ENCODE measurements at places on chromosomes 11 and 22.
A peak's percentile ranks its signal among the peaks of the same experiment; 100 is the strongest.

DNA sequence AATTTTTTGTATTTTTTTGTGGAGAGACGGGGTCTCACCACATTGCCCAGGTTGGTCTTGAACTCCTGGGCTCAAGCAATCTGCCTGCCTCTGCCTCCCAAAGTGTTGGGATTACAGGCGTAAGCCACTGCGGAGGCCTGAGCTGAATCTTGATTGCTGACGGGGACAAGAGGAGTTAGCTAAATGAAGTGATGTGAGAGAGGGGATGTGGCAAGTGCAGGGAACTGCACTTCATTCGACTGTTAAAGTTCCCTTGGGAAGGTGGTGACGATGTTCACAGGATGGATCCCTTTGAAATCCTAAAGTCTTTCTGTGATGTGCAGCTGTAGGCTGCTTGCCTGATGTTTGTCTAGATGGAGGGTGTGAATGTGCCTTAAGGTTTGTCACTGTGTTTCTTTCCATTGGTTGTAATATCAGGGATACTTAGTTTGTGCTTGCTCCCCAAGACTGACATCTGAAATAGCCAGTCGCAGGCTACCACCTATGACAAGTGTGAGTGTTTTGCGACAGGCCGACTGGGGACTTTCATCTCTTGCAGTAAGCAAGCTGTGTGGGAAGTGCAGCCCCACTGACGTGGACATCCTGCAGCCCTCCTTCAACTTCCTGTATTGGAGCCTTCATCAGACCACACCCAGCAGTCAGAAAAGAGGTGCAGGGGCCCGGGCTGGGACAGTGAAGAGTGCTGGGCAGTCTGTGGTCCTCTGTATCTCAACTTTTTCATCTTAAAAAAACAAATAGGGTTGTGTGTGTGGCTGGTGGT, 19.6 kb upstream of the CCDC134 start:
- peak; percentile 49 for DNase-seq

DNA sequence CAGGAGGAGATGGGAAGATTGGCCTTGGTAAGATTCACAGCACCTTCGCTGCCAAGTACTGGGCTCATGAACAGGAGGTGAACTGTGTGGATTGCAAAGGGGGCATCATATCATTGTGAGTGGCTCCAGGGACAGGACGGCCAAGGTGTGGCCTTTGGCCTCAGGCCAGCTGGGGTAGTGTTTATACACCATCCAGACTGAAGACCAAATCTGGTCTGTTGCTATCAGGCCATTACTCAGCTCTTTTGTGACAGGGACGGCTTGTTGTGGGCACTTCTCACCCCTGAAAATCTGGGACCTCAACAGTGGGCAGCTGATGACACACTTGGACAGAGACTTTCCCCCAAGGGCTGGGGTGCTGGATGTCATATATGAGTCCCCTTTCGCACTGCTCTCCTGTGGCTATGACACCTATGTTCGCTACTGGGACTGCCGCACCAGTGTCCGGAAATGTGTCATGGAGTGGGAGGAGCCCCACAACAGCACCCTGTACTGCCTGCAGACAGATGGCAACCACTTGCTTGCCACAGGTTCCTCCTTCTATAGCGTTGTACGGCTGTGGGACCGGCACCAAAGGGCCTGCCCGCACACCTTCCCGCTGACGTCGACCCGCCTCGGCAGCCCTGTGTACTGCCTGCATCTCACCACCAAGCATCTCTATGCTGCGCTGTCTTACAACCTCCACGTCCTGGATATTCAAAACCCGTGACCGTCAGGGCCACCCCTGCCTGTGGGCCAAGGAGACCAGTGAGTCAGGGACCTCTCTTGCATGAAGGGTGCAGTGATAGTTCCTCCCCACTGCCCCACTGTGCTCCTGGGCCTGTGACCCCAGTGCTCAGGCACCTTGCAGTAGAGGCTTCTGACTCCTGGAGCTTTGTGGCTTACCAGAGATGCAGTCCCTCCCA, 83.6 kb downstream of the BCR start:
- no peak for DNase-seq

DNA sequence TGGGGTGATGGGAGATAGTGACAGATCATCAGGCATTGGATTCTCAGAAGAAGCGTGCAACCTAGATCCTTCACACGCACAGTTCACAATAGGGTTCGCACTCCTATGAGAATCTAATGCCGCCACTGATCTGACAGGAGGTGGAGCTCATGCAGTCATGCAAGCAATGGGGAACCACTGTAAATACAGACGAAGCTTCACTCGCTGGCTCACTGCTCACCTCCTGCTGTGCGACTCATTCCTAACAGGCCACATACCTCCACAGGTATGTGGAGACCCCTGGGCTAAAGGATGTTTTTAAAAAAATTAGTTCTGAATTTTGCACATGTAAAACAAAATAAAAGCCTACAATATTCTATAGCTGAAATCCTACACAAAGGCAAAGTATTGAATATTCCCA, 20.5 kb upstream of the TEAD1 start:
- no peak for DNase-seq

- no peak for DNase-seq
These were observed 190.4 kb downstream of the BRD1 start for GRCh38 chr22:49637255-49637760.

- DNase-seq: peak; percentile 57
These were observed 72.7 kb upstream of the AKIP1 start for GRCh38 chr11:8838248-8838647.

DNA sequence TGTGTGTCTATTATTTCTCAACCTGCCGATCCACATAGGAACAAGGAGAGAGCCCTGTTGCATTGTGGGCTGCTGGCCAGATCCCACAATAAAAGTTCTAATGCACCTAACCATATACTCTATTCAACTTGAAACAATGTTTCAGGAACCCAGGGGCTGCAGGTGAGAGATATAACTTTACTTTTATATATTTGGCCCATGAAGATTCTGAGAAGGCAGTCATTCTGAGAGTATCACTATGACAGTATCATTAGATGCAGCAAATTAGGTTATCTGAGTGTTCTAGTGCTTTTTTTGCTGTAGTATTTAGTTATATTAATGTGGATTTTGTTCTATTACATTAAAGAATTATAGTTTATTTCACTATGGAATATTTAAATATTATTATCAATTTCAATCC, 655.1 kb upstream of the ARHGAP42 start:
- DNase-seq: no peak

- DNase-seq: no peak
These were observed 10.1 kb downstream of the C22orf23 start for GRCh38 chr22:37943136-37943824.

DNA sequence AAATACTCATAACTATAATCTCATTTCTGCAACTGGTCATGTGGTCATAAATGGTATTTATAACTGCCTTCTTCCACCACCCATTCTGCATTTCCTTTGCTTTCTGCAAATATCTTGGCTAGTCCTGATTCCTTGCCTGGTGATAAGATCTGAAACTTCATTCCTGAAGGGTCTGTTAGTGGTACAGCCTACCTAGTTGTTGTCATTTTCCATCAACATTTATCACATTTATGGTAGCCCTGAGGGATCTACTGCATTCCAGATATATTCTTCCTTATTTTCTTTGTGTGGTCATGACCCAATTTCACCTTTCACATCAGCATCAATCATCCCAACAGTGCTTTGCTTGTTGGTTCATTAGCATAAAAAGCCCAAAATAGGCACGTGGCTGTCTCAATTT, 50.1 kb downstream of the DDX6 start:
- no peak for DNase-seq

- no peak for DNase-seq
These were observed 12.0 kb downstream of the TRIOBP start for GRCh38 chr22:37708580-37709444.

GRCh38 chr11:11450744-11451362, 97.8 kb upstream of the CSNK2A3 start:
- DNase-seq: no peak

DNA sequence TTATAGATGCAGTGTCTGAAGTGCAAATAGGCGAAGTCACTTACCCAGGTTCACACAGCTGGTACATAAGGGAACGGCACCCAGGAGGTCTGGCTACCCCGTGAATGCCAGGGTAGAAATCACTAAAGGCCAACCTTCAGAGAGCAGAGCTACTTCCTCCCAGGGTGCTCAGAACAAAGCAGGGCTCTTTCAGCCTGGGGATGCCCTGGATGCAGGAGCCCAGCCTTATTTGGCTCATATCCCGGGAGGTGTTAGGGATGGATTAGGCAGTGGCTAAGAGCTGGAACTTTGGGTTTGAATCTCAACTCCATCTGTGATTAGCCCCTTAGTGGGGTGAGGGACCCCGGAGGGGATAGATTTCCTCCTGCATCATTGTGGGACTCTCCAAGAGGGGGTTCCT, 33.1 kb upstream of the ASPHD2 start:
- no peak for DNase-seq

- peak; percentile 72 for DNase-seq
These were observed 50.3 kb downstream of the TBC1D22A start for GRCh38 chr22:46812788-46813187.

GRCh38 chr11:117490911-117491310, 163.3 kb downstream of the CEP164 start:
- no peak for DNase-seq

DNA sequence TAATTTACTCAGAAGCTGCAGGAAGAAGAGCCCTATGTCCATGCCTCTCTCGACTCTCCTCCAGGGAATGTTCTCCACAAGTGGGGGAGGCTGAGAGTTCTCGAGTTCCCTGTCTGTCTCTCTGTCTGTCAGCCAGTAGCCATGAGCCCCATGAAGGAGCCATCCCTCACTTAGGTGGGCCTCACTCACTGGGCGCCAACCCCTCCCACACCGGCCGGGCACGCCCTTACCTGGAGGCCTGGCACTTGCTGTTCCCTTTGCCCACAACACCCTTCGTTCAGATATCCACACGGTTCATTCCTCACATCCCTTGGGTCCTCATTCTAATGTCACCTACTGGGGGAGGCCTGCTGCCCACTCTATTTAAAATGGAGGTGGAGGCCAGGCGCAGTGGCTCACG, 14.2 kb upstream of the IL10RA start:
- DNase-seq: no peak

GRCh38 chr11:123056835-123057491, 5.0 kb downstream of the HSPA8 start:
- no peak for DNase-seq

- no peak for DNase-seq
These were observed 20.5 kb upstream of the ETS1 start for GRCh38 chr11:128607819-128608218.

- DNase-seq: no peak
These were observed 27.3 kb downstream of the BDNF start for GRCh38 chr11:27672836-27673464.

- no peak for DNase-seq
These were observed 31.8 kb downstream of the YPEL1 start for GRCh38 chr22:21703684-21704316.

DNA sequence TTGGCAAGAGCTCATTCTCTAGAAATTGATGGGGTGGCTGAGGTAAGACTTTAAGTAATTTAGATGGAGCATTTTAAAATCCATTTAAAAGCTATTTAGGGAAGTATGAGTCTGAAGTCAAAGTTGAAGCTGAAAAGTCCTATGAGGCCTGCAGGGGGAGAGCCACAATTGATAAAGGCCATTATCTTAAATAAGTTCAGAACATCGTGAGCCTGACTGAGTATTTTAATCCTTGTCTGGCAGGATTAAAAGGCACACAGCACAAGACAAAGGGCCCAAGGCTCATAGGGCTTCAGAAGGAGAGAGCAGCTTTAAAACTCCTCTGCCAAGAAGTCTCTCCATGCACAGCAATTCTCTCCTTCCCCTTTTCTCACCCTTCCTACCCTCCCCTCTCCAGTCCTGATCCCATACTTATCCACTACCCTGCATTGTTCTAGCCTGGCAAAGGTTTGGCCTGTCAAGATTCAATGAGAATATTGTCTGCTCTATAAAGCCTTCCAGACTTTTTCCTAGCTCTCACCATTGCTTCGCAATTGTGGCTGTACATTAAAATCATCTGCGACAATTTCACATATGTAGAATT, 1312.9 kb downstream of the FAM181B start:
- no peak for DNase-seq

DNA sequence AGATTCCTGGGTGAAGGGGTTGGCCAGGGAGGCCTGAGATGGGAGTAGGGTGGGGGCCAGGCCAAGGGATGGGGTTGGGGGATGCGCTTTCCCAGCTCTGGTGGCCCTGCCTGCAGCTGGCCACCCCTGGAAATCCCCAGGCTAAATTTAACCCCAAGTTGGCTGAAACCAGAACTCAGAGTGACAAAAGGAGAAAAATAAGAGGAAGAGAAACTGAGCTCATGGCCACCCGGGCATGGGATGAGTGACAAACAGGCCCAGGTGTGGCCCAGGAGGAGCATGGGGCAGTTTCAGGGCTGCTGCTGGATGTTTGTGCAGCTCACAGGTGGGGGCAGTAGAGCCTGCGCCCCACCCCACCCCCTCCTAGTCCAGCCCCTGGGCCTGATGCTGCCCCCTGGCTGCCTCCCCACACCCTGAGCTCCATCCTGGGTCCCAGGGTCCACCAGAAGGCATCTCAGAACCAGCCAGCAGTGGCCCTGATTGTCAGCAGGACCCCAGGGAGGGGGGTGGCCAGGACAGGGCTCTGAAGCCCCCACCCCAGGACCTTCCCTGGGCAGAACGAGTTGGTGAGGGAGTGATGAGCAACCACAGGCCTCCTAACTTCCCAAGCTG, 48.0 kb downstream of the IGLL5 start:
- DNase-seq: no peak

DNA sequence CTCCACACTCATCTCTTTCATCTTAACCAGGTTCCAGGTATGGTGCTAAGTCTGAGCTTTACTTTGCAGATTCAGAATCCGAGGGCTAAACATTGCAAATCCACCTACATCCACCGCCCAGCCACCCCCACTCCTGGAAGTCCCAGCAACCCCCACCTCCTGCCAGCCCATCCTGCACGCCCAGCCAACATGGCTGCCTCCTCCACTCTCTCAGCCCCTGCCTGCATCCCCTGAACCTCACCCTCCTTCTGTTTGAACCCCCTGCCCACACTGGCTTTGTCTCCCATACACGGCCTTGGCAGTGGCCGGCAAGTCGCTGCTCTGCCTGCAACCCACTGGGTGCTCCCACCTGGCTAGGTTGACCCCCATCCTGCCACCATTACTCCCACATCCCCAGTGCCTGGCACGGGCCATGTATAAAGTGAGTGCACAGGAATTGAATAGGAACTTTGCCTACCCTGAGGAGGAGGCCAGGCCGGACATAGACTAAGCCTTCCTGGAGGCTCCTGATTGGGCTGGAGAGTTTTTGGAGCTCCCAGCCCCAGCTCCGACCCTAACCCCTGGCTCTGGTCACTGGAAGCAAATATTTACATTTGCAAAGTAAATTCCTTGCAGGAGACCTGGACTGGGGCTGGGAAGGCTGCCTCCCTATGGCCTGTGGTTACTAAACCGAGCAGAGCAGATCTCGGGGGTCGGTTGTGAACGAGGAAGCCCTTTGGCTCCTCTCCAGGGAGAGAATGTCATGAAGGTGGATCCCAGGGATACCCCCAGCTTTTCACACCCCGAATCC, 14.4 kb downstream of the EMID1 start:
- DNase-seq: no peak

DNA sequence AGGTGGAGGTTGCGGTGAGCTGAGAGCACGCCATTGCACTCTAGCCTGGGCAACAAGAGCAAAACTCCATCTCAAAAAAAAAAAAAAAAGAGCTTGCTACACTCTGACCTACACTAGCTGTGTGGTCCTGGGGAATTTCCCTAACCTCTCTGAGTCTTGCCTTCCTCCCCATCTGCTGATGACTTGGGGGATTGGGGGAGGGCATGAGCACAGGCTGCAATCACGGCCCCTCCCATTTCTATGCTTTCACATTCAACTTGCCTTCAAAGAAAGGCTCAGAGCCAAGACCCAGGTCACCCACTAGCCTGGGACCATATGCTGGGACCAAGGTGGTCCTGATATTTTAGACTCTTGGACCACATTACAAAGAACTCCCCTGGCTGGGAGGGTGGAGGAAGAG, 39.8 kb upstream of the TEF start:
- DNase-seq: no peak

GRCh38 chr22:37544955-37545702, 15.2 kb upstream of the CDC42EP1 start:
- DNase-seq: peak; percentile 80

Data from endothelial cell of umbilical vein (primary cell).